GM19239 (cell line): ENCODE measurements at places on chromosomes 5 and 9.
A peak's percentile ranks its signal among the peaks of the same experiment; 100 is the strongest.

DNA sequence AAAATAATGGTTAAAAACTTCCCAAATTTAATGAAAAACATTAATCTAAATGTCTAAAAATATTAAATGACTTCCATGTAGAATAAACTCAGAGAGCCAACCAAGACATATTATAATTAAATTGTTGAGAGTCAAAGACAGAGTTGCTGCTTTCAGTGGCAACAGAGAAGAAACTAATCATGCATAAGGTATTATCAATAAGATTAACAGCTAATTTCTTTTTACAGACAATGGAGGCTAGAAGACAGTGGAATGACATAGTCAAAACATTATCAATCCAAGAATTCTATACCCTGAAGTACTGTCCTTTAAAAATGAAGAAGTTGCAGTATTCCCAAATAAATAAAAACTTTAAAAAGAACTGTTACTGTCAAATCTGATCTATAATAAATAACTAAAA is 268.7 kb downstream of the IRX2 start:
- no peak for DNase-seq

DNA sequence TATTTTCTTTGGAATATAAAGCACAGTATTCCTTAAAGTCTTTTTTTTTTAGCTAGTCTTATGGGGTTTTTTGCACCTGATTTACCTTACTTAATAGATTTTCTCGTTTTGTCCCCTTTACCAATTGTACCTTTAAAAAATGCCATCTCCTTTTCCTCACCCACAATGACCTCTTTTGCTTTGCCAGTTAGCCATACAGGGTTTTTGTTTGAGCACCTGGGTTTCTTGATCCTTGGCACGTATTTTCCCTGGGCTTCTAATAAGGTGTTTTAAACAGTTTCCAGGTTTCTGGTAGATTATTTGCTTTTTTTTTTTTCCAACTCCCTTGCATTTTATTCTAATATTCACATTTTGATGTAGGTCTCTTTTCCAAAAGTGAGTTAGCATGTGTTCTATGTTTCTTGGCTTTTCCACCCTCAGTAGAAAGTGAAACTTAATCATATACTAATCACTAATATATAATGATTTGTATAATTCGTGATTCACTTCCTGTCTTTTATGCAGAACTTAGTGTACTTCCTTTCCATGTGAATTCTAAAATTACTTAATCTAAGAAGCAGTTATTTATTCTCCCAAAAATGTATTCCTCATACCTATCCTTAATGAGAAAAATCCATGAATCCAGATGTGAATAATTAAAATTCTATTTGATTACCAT is 673.9 kb upstream of the RGMB start:
- DNase-seq, result no peak

GRCh38 chr5:124634741-124635323 is 111.6 kb downstream of the ZNF608 start:
- DNase-seq, result no peak

GRCh38 chr5:91794455-91794854 is 411.3 kb upstream of the ARRDC3 start:
- DNase-seq, result no peak

GRCh38 chr5:142472306-142472951 is 147.6 kb upstream of the SPRY4 start:
- no peak for DNase-seq

GRCh38 chr5:32174011-32174870 is at the start of gene GOLPH3:
GOLPH3 (minus strand) TSS chr5:32174319; CDS start chr5:32174034, 285 bp downstream.
- peak; percentile 87 for DNase-seq

DNA sequence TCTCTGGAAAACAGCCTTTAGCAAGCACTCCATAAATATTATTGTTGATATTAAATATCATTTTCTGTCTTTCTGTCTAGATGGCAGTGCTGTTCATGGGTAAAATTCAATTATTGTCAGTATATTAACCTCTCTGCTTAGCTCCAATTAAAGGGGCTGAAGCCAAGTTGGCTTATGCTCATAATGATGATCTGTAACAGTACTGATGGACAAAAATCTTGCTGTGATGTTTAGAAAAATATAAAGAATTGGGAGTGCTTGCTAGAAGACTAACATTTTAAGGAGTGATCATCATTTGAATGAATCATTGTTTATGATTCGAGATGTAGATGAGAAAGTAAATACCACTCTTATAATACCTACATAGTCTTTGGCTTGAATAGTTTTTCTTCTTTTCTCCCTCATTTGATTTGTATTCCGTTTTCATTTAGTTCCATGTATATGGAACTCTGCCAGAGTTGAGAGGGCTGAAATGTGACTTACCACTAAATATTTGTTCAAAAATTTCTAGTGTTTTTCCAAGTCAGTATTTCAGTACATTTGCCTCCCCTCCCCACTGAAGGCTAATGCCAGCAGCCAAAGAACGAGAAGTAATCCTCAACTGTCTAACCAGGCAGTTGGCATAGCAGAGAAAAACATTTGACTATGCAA is 538.3 kb downstream of the CSNK1G3 start:
- DNase-seq, result no peak

DNA sequence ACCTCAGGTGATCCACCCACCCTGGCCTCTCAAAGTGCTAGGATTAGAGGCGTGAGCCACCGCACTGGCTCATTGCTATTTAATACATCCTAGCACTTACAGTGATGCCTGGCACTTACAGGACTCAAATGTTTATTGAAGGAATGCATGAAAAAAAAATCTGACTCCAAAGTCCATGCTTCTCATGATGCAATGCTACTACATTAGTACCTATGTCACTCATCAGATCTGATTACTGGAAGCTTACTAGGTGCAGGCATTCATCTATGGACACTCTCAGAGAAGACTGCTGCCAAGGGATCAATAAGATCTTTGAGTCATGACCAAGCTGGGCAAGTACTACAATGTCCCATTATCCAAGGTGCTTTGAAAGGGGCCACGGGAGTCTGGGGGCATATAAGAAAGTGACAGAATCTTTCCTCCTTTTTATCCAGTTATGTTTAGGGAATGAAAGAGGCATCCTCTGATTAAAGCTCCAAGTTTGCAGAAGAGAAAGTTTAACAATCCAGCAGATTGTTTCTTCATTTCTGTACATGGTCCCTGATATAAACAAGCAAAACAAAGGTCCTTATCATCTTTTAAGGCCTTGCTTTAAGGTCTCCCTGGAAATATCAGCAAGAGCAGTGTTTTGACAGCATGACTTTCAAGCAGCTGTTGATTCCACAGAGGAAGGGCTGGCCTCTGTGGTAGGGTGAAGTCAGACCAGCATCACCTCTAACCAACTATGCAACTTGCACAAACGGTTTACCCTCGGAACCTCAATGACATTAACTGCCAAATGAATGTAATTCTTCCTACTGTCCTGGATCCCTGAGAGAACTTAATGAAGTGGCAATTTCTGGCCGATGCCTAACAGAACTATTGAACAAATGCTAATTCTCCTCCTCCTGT is 35.9 kb downstream of the ARPC5L start:
- DNase-seq, result no peak

- no peak for DNase-seq
Observed at GRCh38 chr5:173875189-173875588, 13.0 kb upstream of the CPEB4 start.

DNA sequence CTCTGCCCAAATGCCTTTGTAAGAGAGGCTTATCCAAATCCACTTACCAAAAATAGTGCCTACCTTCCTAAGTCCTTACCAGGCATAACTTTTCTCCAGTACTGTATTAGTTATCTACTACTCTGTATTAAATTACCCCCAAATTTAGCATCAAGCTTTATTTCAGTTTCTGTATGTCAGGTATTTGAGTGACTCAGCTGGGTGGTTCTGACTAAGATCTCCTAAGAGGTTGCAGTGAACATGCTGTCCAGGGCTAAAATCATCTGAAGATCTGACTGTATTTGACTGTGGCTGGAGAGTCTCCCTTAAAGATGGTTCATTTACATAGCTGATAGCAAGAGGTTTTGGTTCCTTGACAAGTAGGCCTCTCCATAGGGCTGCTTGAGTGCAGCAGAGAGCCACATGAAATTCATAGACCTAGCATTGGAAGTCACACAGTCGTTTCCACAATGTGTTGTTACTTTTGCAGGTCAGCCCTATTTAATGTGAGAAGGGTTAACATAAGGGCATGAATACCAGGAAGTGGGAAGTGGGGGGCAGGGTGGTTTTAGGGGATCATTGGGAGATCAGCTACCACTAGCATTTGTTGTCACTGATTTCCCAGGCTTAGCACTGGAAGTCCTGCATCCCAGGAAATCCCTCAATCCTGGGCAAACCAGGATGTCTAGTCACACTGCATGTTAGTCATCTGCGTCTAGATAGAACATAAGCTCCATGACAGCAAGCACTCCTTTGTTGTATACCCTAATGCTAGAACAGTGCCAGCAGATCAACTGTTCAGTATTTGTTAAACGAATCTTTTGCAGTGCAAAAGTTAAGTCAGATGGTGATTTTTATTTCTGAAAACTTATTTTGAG is 2.0 kb upstream of the ZNF622 start:
- no peak for DNase-seq
